ENCODE measurements at places on chromosomes 11 and 22. TPM values are rescaled to one million over a fixed set of nuclear protein-coding genes. Genes with fewer than 3 reads are reported as not detected.

The MIOX gene
- total RNA-seq, result not detected

The NRXN2 gene
- total RNA-seq, result 0.51 TPM

The TRIM44 gene
- 17.3 TPM for total RNA-seq

The ARVCF gene
- 4.0 TPM for total RNA-seq

The FXYD2 gene
- not detected for total RNA-seq

The FOSL1 gene
- total RNA-seq, result 80.6 TPM

The ALG8 gene
- 41.6 TPM for total RNA-seq

The LRRC74B gene
- not detected for total RNA-seq

The SLC35F2 gene
- 12.9 TPM for total RNA-seq

The LARGE2 gene
- total RNA-seq, result not detected

The OR5P2 gene
- not detected for total RNA-seq

The C1QTNF4 gene
- not detected for total RNA-seq

The CXCR5 gene
- not detected for total RNA-seq

The PRG3 gene
- total RNA-seq, result not detected

The ART5 gene
- total RNA-seq, result not detected

DNA sequence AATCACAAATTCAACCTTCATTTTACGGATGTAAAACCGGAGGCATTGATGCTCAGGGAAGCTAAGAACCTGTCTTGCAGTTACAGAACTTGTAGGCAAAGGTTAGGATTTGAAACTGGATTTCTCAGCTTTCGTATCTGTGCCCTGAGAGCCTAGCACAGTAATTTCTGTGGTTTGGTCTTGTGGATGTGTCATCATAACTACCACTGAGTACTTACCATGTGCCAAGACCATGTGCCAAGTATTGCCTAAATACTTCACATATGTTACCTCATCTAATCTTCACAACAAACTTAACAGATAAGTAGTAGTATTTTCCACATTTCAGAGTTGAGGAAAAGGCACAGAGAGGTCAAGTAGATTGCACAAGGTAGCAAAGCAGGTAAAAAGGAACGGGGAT, 140.7 kb downstream of the NXPE2 start:
- H3K4me1 ChIP-seq, result no peaks in the 10 kb centered on the region
- H3K4me3 ChIP-seq, result no peak overlapping the region
- DNase-seq, result peak; percentile 26
- 0 out of 2 replicates have a peak, but pooled peaks cover 3% of the 10 kb centered on the region for H3K27me3 ChIP-seq

GRCh38 chr22:35742342-35743100, 24.8 kb downstream of the APOL5 start:
- H3K4me1 ChIP-seq, result peaks cover 46% of the 10 kb centered on the region
- peak overlapping the region; percentile 39 for H3K4me3 ChIP-seq
- peak overlapping the region; percentile 95 for H3K27ac ChIP-seq
- peak; percentile 92 for DNase-seq
- H3K36me3 ChIP-seq, result peaks cover 30% of the 10 kb centered on the region
- H3K27me3 ChIP-seq, result no peaks in the 10 kb centered on the region

DNA sequence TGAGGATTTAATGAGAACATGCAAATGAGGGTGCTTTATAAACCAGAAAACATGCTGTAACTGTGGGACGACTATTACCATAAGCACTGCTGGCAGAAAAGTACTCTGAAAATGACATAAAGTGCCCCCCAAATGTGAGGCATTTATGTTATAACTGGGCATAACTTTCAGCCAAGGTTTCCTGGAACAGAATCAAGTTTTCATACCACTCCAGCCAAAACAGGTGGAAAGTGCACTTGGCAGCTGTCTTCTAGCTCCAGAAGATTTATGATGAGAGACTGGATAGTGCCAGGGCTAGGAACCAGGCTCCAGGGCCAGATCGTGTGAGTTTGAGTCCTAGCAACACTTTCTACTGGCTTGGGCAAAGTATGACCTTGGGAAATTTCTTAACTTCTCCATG, 339.2 kb downstream of the TENM4 start:
- no peaks in the 10 kb centered on the region for H3K4me1 ChIP-seq
- no peak overlapping the region for H3K4me3 ChIP-seq
- no peaks in the 10 kb centered on the region for H3K36me3 ChIP-seq

DNA sequence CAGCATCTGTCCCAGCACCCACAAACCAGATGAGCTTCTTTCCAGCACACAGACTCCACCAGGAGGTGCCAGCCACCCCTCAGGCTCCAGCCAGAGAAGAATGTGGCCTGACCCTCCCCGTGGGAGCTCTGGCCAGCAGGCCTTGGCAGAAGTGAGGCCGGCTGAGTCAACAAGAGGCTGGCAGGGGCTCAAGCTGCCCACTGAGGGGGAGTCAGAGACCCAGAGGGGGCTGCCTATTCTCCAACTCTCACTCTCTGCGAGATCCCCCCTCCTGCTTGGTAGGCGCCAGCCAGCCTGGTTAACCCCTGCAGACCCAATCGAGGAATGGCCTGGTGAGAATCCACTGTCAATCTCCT, 10.6 kb upstream of the CDC42EP1 start:
- no peaks in the 10 kb centered on the region for H3K27me3 ChIP-seq
- H3K4me3 ChIP-seq, result no peak overlapping the region
- no peak overlapping the region for H3K27ac ChIP-seq
- peak; percentile 89 for DNase-seq
- H3K36me3 ChIP-seq, result no peaks in the 10 kb centered on the region

DNA sequence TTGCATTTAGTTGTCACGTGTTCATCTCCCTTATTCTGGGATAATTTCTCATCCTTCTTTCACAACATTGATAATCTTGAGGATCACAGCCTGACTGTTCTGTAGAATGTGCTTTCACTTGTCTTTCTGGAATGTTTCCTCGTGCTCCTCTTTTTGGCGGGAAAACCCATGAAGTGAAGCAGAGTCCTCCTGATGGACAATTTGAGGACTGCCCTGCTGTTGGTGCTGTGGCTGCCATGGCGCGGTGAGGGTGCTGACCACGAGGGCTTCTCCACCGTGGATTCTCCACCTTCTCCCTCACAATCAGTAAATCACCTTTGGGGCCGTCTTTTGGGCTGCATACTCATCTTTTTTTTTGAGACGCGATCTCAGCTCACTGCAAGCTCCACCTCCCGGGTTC, 946.9 kb downstream of the BRD1 start:
- H3K36me3 ChIP-seq, result no peaks in the 10 kb centered on the region
- DNase-seq, result no peak
- no peaks in the 10 kb centered on the region for H3K4me1 ChIP-seq
- H3K27ac ChIP-seq, result no peak overlapping the region

DNA sequence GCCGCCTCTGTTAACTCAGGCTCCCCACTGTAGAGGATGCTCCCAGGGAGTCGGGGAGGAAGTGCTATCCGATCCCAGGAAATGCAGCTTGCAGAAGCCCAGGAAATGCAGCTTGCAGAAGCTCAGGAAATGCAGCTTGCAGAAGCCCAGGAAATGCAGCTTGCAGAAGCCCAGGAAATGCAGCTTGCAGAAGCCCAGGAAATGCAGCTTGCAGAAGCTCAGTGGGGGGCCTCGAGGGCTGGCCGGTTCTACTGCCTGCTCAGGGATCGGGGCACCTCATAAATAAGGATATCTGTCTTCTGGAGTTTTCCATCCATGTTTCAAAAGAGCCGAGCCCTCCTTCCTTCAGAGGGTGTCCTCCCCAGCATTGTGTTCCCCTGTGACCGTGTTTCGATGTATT, 25.1 kb upstream of the SMIM38 start:
- H3K4me3 ChIP-seq, result no peak overlapping the region
- H3K27ac ChIP-seq, result no peak overlapping the region
- DNase-seq, result no peak
- H3K27me3 ChIP-seq, result no peaks in the 10 kb centered on the region
- no peaks in the 10 kb centered on the region for H3K36me3 ChIP-seq

- H3K27ac ChIP-seq, result no peak overlapping the region
- no peak for DNase-seq
- no peaks in the 10 kb centered on the region for H3K36me3 ChIP-seq
- H3K4me1 ChIP-seq, result no peaks in the 10 kb centered on the region
These were observed 537.4 kb upstream of the LUZP2 start for GRCh38 chr11:23959462-23959861.

- H3K27me3 ChIP-seq, result no peaks in the 10 kb centered on the region
- H3K4me1 ChIP-seq, result peaks cover 48% of the 10 kb centered on the region
- H3K4me3 ChIP-seq, result no peak overlapping the region
- no peak overlapping the region for H3K27ac ChIP-seq
These were observed 12.0 kb downstream of the PDHX start for GRCh38 chr11:34928268-34928959.

- H3K4me1 ChIP-seq, result no peaks in the 10 kb centered on the region
- H3K36me3 ChIP-seq, result no peaks in the 10 kb centered on the region
- no peak overlapping the region for H3K27ac ChIP-seq
- H3K4me3 ChIP-seq, result peak overlapping the region; percentile 49
- H3K27me3 ChIP-seq, result peaks cover 42% of the 10 kb centered on the region
- peak; percentile 65 for DNase-seq
These were observed 670 bp downstream of the NEFH start for GRCh38 chr22:29480512-29481264.

DNA sequence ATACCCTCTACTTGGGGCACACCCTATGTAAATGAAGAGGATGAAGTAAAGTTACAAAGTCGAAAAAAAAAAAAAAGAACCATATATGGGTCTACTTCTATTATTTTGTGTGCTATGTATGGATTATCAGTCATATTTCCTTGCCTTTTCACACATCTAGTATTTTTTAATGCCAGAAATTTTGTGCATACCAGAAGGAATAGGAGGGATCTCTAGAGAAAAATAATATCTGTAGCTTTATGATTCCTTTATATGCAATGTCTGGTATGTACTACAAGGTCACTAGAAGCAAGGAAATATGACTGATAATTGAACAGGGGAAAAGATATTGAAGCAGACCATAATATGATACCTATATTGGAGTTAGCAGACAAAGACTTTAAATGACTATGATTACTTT, 713.4 kb downstream of the OPCML start:
- H3K27ac ChIP-seq, result no peak overlapping the region
- no peak overlapping the region for H3K4me3 ChIP-seq
- no peaks in the 10 kb centered on the region for H3K27me3 ChIP-seq
- no peaks in the 10 kb centered on the region for H3K36me3 ChIP-seq
- peaks cover 4% of the 10 kb centered on the region for H3K4me1 ChIP-seq

GRCh38 chr11:110094298-110095285, 1.4 kb downstream of the ZC3H12C start:
- H3K36me3 ChIP-seq, result no peaks in the 10 kb centered on the region
- DNase-seq, result no peak
- H3K27ac ChIP-seq, result peak overlapping the region; percentile 85
- H3K27me3 ChIP-seq, result no peaks in the 10 kb centered on the region
- H3K4me1 ChIP-seq, result peaks cover 17% of the 10 kb centered on the region

- no peak overlapping the region for H3K27ac ChIP-seq
- no peaks in the 10 kb centered on the region for H3K27me3 ChIP-seq
- H3K4me1 ChIP-seq, result no peaks in the 10 kb centered on the region
- H3K4me3 ChIP-seq, result no peak overlapping the region
- no peaks in the 10 kb centered on the region for H3K36me3 ChIP-seq
These were observed 3.8 kb downstream of the CBLIF start for GRCh38 chr11:59841514-59841913.

DNA sequence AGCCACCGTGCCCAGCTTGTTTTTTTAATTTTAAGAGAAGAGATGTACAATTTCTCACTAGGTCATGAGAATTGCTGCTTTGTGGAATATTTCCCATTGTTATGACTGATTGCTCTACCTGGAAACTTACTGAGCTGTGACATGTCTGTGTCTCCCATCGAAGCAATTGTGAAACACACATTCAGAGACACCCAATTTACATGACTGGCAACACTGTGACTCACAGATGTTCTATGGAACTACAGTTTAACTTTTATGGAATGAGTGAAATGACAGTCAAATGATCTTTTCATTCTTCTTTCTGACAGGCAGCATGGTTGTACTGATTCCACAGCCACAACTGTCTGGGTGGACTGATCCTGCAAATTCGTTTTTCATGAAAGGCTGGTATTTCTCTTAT, 32.3 kb downstream of the ELF5 start:
- peaks cover 12% of the 10 kb centered on the region for H3K27me3 ChIP-seq
- no peak overlapping the region for H3K4me3 ChIP-seq
- DNase-seq, result peak; percentile 6
- H3K36me3 ChIP-seq, result no peaks in the 10 kb centered on the region

GRCh38 chr22:22872722-22873708, 14.6 kb upstream of the IGLL5 start:
- DNase-seq, result no peak
- no peaks in the 10 kb centered on the region for H3K36me3 ChIP-seq
- no peak overlapping the region for H3K27ac ChIP-seq
- peaks cover 4% of the 10 kb centered on the region for H3K27me3 ChIP-seq
- H3K4me3 ChIP-seq, result no peak overlapping the region

DNA sequence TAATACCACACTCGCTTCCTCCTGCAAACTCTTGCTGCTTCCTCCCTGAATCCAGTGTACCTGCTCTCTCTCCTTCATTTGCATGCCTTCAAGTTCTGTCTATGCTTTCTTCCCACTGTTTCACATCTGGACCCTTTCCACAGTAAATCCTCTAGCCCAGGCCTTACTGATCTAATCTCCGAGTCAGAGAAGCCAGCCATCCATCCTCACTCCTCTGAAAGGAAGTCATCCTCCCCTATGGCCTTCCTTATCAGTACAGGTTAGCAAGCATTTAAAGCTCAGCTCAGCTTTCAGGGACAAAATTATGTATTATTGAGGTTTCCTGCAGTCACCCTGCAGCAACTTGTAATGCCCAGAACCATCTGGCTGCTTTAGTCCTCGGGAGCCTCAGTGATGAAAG, 116.1 kb downstream of the GALNT18 start:
- H3K27me3 ChIP-seq, result no peaks in the 10 kb centered on the region
- H3K27ac ChIP-seq, result no peak overlapping the region
- DNase-seq, result no peak

GRCh38 chr11:122681070-122681469, 25.5 kb downstream of the UBASH3B start:
- H3K27ac ChIP-seq, result no peak overlapping the region
- no peaks in the 10 kb centered on the region for H3K27me3 ChIP-seq
- DNase-seq, result peak; percentile 45
- H3K36me3 ChIP-seq, result no peaks in the 10 kb centered on the region
- no peak overlapping the region for H3K4me3 ChIP-seq
- peaks cover 11% of the 10 kb centered on the region for H3K4me1 ChIP-seq

DNA sequence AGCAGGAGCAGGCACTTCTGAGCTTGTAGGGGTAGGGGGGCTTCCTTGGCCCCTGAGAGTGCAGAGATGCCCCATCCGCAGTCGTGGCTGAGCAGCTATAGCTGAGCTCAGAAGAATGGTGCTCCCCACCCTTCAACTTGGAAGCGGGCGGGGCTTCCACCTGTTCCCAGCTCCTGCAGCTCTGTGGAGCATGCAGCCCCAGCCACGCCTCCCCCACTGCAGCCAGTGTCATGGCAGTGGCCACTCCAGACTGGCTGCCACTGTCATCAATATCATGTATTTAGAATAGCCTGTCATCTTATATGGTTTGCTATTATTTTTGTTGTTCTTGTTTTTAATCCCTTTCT, 213.1 kb downstream of the LRRC4C start:
- H3K36me3 ChIP-seq, result no peaks in the 10 kb centered on the region
- DNase-seq, result no peak
- H3K4me3 ChIP-seq, result no peak overlapping the region
- no peak overlapping the region for H3K27ac ChIP-seq
- H3K4me1 ChIP-seq, result no peaks in the 10 kb centered on the region

DNA sequence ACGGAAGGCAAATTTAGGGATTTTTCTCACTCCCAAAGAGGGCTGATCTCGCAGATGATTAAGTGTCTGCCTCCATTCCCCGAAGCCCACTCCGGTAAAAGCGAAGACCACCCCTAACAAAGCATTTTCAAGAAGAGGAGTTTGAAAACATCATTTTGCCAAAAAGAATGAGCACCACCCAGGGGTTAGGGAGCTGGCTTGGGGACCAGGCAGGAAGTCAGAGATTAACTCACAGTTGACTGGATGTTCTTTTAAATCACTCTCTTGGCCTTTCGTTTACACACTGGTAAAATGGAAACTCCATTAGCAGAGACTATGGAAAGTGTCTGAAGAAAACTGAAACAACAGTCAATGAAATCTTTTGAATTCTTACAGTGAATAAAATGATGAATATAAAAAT, 7.9 kb upstream of the TRIM44 start:
- no peak overlapping the region for H3K27ac ChIP-seq
- H3K4me3 ChIP-seq, result no peak overlapping the region

Measured in GM23248 (cell line).